ENCODE measurements at places on chromosomes 1 and 21.
A peak's percentile ranks its signal among the peaks of the same experiment; 100 is the strongest.

- DNase-seq: no peak
Measured at GRCh38 chr21:44582055-44582454, 1.7 kb upstream of the KRTAP10-5 start.

DNA sequence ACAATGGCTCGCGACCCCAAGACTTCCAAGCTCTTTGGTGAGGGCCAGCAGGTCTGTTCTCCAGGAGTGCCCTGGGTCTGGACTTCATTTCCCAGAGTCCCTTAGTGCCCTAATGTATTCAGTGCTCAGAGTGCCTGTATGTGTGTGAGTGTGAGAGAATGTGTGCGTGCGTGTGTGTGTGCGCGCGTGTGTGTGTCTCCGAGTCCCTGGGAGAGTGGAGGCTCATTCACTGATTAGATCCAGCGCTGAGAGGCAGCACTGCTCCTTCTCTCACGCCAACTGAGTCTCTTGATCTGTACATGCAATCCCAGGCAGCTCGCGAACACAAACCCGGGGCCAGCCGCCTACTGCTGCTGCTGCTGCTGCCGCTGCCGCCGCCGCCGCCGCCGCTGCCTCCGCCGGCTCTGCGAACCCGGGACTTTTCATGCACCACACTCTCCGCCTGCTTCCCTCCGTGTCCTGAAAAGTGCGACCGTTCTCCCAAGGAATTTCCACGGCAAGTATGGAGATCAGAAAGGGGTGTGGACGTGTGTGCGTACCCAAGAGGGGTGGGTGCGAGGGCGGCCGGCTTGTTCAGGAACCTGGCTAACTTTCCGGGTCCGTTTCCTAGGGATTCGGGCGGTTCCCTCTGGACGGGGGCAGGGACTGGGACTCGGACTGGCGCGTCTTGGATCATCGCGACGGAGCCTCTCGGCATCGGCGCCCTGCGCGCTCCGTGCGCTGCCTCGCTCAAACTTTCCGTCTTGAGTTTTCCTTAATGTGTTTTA lies at the start of gene RNF220:
Gene RNF220 (plus strand): TSS at position 225 of the 767 bp plus-strand sequence.
- peak; percentile 89 for DNase-seq

DNA sequence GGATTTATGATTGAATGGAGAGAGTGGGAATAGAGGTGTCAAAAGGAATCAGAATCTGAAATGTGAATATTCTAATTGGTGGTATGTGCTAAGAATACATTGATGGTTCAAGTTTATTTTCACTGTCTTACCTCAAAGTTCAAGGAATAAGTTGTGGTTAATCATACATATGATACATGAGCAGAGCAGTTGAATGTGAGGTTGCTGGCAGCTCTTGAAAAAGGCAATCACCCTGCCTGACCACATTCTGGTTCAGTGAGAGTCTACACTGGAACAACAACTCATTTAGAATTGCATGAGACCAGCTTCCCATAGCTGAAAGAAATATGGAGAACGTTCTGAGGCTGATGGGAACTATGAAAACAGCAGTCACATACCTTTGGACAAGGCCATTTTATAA lies 68.3 kb upstream of the ARHGAP29 start:
- no peak for DNase-seq

DNA sequence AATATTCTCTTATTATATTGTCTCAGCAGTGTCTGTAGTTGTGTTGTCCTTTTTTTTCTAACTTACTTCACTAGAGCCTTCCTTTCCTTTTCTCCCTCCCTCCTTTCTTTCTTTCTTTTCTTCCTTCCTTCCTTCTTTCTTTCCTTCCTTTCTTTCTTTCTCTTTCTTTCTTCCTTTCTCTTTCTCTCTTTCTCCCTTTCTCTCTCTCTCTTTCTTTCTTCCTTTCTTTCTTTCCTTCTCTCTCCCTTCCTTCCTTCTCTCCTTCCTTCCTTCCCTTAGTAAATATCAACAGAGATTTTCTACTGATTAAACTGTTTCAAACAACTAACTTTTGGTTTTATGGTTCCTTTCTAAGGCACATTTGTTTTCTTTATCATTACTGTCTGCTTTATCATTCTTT lies 43.1 kb upstream of the PGBD5 start:
- DNase-seq: no peak

GRCh38 chr21:29299916-29300806 lies 1.4 kb downstream of the BACH1 start:
- DNase-seq: peak; percentile 65

- DNase-seq: no peak
Measured at GRCh38 chr21:32592929-32593502, 7.7 kb upstream of the TCP10L start.

- no peak for DNase-seq
Measured at GRCh38 chr1:19708567-19709110, 44.0 kb downstream of the HTR6 start.

All from KG1 (cell line).